ENCODE measurements at places on chromosomes 3 and 15.

DNA sequence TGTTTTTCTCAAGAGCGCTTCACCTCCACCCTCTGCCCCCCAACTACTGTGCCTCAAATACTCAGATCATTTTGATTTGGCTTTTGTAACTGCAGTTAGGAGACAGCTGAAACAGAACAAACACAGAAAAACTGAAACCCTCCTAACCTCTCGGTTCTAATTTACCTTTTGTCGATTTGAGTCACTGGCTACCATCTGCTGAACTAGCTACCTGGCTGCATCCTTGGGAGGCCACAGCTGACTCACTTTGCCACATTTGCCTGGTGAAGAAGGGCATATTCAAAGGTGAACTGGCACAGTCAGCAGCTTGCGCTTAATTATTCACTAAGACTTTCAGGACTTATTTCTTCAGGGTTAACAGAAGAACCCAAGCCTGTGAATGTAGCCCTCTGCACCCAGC lies 117.7 kb downstream of the FOXB1 start:
- no peak for DNase-seq

GRCh38 chr3:187813198-187813597 lies 67.9 kb upstream of the BCL6 start:
- DNase-seq: no peak

DNA sequence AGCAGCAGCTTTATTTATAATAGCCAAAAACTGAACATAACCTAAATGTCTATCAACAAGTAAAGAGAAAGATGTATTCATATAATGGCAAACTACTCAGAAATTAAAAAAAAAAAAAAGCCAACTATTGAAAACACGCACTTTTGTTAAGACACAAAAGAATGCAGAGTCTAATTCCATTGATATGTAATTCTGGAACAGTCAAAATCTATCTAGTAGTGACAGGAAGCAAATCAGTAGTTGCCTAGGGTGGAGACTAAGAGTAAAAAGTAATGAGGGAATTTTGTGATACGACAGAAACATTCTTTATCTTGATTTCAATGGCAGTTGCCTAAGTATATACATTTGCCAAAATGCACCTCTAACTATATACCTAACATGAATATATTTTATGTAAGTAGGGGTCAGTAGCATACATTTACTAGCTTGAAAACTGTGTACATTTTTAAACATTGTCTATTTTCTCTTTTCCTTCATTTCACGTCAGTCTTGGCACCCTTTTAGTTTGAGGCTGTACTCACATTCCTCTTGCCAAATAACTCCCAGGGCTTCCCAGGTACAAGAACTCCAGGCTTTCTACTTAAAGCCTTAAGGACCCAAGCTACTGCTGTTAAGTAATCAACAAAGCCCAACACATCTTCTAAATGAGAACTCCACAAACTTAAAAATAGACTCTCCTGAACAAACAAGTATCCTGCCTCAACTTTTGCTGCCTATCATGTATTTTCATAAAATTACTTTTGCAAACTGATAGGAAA lies 54.7 kb downstream of the ADAM10 start:
- no peak for DNase-seq

DNA sequence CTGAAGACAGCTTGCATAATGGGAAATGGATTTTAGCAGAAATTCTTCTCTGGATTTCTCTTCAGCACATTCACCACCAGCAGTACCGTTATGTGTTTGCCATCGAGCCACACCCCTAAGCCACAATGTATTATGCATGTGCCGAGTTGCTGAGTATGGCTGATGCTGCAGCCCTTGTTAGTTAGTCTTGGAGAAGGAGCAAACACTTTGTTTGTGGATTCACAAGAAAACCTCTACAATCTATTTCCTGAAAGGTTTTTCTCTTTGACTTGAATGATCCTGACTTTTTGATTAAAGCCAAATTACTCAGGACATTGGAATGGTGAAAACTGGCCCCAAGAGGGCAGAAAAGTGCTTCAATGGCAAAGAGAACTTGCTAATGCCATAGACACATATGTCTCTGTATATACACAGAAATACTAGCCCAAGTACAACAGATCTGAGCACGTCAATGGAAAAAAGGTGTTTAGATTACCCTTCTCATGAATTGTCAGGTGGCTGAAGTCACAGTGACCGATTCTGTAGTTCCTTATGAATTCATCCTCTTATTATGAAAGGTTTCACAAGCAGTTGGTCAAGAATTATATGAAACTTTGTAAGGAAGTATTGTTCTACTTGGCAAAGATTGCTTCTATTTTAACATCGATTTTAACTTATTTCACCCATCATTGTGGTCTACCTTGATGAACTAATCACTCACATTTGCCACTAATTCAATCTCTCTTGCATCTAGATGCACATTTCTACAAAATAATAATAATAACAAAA lies 103.0 kb downstream of the P3H2 start:
- DNase-seq: no peak

- peak; percentile 55 for DNase-seq
Observed at GRCh38 chr3:11185564-11186317, 31.4 kb downstream of the HRH1 start.

GRCh38 chr3:167821248-167821805 lies 85.8 kb downstream of the SERPINI1 start:
- DNase-seq: no peak

DNA sequence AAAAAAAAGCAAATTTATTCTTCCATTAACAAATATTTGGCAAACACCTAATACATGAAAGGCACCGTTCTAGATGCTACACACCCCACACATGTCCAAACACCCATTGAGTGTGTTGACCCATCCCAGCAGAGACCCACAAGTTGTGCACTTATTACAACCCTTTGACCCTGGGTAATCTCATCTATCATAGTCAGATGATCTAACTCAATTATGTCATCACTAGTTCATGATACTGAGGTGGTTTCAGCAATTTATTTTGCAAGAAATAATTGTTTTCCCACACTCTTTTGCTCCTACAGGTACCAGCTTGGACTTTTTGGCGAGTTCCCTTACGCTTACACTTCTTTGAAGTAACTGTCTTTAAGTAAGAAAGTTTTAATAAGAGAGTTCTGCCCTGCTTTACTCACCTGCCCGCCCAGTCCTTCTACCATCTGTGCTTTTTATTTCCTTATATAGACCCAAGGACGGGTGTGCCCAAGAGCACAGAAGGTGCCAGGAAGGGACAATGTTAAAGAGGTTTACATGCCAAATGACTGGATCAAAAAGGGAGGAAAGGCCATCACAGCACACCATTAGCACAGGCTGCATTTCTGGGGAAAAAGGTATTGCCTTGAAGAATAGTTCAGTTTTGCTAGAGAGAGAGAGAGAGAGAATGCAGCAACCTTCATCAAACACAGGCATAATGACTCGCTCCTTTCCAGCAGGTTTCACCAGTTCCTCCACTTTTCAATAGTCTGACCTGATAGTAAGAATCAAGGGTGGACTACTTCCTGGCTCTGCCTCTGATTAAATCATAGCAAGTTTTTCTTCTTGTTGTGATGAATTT lies 54.5 kb upstream of the ATP11B start:
- no peak for DNase-seq

DNA sequence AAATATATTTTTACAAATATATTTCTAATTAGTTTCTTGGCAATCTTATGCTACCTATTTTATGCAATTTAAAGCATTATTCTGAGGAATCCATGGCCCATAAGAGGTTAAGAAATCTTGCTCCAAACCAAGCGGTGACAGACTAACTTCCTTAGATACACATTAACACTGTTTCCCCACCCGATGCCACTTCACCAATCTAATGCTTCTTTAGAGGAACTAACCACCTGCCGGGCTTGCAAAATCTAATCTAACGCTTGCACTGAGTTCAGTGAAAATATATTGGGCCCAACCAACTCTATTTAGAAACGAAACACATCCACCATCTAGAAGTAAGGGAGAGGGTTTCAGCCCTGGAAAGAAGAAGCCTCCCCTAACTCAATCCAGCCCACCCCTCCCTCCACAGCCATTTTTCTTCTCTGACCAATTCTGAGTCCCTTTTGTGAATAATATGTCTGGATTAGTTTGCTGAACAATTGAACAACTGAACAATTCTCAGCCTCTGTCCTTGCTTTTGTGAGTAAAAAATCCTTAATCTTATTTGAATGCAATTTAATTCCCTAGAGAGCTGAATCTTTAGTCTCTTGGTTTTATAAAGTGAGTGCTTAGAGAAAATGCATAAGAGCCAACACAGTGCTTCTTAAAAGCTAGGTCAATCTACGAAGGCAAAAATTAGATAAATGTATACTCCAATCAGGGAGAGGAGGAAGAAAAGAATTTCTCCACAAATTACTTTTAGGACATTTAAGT lies 150.4 kb upstream of the ADAMTS9 start:
- DNase-seq: no peak

DNA sequence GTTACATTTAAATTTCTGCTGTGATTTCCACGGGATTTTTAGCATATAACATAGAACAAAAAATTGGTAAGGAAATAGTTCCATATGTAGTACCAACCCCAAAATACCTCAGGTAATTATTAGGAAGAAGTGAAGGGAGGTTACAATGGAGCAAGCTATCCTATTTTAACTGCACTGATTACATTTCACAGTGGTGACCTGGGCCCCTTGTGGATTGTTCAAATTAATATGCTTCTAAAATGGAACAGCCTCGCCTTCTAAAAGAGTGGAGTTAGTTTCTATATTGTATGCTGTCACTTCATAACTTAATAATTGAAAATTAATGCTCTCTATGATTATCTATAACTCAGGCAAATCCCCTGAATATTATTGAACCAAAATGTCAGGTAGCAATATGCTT lies 651.7 kb upstream of the GBE1 start:
- no peak for DNase-seq

DNA sequence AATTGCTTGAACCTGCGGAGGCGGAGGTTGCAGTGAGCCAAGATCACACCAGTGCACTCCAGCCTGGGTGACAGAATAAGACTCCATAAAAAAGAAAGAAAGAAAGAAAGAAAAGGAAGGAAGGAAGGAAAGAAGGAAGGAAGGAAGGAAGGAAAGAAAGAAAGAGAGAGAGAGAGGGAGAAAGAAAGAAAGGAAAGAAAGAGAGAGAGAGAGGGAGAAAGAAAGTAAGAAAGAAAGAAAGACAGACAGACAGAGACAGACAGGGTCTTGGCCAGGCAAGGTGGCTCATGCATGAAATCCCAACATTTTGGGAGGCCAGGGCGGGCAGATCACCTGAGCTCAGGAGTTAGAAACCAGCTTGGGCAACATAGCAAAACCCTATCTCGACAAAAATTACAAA lies 16.4 kb upstream of the DAG1 start:
- DNase-seq: no peak

DNA sequence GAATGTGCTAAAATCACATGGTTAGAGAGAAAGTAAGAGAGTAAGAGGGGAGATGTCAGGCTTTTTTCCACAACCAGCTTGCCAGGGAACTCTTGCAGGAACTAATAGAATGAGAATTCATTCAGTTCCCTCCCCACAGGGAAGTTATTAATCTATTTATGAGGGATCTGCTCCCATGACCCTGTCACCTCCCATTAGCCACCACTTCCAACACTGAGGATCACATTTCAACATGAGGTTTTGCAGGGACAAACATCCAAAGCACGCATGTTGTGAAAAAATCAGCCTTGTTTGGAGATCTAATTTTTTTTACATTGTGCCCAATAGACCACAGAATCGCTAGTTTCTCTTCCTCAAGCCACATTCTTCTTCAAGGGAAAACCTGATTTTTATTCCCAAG lies 904.0 kb downstream of the TBL1XR1 start:
- no peak for DNase-seq

DNA sequence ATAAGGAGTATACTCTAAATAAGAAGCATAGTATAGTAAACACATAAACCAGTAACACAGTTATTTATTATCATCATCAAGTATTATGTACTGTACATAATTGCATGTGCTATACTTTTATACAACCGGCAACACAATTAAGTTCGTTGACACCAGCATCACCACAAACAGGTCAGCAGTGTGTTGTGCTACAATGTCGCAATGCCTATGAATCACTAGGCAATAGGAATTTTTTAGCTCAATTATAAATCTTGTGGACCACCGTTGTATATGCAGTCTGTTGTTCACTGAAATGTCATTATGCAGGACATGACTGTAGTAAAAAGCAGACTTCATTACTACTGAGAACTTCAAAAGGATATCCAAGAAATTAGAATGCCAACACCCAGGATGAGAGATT lies 177.0 kb downstream of the PDCD6IP start:
- DNase-seq: no peak

DNA sequence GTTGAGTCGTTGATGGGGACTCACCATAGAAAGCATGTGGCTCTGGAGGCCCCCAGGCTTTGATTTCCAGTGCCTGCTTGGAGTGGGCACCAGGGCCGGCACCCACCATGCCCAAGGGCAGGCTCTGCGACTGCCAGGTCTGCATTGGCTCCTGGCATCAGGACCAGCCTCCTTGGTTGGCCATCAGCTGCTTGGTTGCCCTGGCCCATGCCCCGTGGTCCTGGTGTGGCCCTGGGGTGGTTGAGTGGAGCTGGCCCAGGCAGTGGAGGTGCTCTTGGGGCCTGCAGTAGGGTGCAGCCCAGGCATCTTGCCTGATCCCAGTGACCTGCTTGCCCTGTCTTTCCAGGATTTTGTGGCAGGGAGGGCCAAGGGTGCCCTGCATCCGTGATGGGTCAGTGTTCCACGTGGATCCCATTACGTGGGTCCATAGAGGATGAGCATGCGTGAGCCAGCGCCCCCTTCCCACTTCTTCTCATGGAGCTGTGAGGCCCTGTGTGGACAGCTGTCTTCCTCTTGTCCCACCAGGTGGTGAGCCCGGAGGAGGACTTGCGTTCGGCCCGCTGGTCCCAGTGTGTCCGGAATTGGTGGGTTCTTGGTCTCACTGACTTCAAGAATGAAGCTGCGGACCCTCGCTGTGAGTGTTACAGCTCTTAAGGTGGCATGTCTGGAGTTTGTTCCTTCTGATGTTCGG lies 187.0 kb downstream of the UBE3A start:
- DNase-seq: no peak

- no peak for DNase-seq
Observed at GRCh38 chr15:61421938-61422337, 192.8 kb upstream of the RORA start.

- DNase-seq: no peak
Observed at GRCh38 chr3:18567293-18567692, 142.2 kb upstream of the SATB1 start.

- DNase-seq: no peak
Observed at GRCh38 chr3:106825962-106826605, 551.2 kb upstream of the CCDC54 start.

DNA sequence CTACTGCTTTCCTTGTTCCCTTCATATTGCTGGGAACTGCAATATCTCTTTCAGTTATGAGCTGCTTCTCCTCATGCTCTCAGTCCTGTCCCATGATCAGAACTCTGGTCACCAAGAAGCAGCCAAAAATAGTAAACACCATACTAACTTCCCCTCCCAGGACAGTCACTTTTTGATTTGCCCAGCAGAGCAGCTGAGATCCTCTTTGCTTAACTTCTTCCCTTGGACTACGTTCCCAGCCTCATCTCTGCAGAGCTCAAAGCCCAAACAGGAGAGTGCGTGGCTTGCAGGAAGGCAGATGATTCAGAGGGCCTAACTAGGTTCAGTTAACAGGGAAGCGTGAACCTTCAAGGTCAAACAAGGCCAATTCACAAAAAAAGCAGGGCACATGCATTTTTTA lies 153.2 kb downstream of the CTNNB1 start:
- no peak for DNase-seq

All from omental fat pad (tissue), 4 donors.